Activated T-helper 1 cell treated with anti-CD3 and anti-CD28 coated beads, Interleukin-2, amount 50 U/mL, for 16 hours (primary cell): ENCODE measurements at places on chromosomes 6 and 20.

DNA sequence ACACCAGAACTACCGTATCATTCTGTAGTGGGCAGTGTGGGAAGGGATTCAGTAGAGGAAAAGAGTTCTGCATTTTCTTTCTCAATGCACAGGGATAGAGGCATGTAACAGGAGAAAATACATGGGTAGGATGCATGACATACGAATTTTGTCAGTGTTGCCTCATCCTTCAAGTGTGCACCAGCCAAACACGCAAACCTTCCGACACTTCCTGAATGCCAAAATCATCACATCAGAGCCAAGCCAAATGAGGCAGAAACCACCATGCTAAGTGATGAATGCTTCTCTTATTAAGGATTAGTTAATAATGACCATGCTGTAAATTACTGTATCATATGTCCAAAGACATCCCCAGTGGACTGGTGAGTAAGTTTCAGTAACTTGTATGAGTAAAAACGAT, 27.3 kb downstream of the RAMACL start:
- DNase-seq = no peak

- DNase-seq = no peak
Measured at GRCh38 chr20:37522260-37523011, 1.4 kb downstream of the NNAT start.

- no peak for DNase-seq
Measured at GRCh38 chr20:62790075-62790474, 6.2 kb upstream of the MRGBP start.

DNA sequence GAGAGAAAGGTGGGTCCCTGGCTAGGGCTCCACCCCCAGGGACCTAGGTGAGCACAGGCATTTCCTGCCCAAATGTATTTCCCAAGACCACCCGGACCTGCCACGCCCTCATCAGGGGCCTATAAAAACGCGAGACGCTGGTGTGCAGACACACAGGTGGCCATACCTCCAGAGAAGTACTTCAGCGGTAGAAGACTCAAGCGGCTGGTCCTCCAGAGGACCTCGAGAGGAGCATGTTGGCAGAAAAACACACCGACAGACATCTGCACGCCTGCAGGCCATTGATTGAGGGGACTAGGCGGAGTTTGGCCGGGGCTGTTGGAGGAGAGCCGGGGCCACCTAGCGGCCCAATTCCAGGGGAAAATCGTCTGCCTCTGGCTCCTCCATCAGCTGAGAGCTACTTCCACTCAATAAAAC, 695.8 kb upstream of the MMS22L start:
- no peak for DNase-seq

- no peak for DNase-seq
Measured at GRCh38 chr6:90049295-90049694, 155.0 kb downstream of the GJA10 start.

DNA sequence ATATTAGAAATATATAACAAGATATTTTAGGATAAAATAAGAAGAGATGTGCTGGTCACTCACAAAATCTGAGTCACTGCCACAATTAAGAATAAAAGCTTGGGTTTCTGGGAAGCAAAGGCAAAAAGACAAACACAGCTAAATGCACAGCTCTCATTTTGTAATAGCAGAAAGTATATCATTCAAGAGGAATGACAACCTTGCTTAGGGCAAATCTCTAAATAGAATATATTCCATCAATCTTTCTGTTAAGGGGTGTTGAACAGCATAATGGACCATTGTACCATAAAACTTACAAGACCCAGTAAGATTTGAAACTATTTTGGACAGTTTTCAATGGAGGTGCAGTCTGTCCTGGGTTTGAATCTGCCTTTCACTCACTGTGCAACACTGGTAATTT, 464.9 kb upstream of the SOX4 start:
- DNase-seq = no peak

- DNase-seq = peak; percentile 54
Measured at GRCh38 chr6:37210313-37210968, 40.5 kb downstream of the PIM1 start.

DNA sequence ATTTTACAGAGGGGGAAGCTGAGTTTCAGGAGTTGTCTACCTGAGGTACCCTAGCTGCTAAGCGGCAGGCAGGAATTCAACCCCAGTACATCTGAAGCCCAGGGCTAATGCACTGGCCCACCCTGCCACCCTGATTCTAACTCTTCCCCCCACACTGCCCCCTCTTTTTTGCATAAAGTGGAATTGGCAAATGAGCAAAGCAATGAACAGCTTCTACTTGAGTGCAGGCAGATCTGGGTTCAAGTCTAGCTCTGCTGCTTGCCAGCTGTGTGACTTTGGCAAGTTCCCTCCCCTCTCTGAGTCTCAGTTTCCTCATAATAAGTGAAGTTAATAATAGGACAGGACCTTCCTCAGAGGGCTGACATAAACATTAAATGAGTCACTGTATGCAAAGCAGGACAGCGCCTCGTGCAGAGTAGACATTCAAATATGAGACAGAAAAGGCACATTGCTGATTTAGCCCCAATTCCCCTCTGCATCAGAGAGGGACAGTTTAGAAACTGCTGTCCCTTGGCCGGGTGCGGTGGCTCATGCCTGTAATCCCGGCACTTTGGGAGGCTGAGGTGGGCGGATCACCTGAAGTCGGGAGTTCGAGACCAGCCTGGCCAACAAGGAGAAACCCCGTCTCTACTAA, 4.7 kb downstream of the ADA start:
- no peak for DNase-seq

GRCh38 chr20:8933381-8933807, 135.5 kb upstream of the PLCB4 start:
- no peak for DNase-seq

DNA sequence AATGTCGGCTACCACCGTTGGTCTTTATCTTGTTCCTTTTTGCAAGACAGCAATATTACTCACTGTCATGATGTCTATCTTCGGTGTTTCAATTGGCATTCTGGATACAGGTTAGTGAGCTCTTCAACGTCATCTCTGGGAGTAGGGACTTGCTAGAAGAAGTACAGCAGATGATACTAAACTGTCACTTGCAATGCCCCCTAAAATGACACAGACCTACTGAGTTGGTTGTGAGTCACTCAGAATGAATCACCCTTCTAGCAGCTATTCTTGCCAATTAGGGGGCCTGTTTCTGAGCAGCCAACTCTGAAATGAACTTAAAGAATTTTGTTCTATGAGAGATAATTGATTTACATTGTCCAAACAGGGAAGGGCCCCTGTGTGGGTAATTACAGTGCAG, 176.5 kb downstream of the SLC16A10 start:
- DNase-seq = no peak

GRCh38 chr6:125844989-125845388, 54.2 kb downstream of the NCOA7 start:
- no peak for DNase-seq

DNA sequence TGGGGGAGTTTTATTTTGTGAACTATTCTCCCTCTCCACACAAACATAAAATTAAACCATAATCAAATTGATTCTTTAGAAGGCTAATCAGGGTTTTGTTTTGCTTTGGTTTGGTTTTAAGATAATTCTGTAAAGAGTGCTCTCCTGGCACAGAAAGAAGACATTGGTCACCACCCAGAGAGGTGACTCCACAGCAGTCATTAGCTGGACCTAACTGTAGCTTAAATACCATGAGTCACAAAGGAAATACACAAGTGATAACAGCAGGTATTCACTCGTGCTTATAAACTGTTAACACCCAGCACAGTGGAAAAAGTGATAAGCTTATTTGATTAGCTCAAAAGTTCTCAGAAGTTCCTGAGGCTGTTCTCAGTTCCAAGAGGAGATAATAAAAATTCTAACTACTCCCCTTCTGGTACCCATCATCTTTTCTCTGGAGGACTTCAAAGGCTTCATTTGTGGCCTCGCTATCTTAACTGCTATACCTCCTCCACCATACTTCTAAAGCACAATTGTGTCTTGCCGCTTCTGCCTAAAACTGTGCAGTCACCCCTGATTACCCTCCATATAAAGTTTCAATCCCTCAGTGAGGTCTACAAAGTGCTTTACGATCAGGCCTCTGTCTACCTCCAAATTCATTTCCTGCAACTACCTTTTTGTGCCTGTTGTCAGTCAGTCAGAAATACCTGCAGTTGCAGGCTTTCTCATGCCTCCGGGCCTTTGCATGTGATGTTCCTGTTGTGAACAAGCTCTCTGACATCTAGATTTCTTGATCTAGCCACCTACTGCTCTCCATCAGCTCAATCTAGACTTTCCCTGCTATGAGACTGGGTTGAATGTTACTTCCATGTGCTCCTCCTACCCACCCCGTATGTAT, 201.1 kb downstream of the SAMD5 start:
- no peak for DNase-seq

GRCh38 chr6:140382355-140382754, 1007.9 kb upstream of the CITED2 start:
- DNase-seq = no peak

DNA sequence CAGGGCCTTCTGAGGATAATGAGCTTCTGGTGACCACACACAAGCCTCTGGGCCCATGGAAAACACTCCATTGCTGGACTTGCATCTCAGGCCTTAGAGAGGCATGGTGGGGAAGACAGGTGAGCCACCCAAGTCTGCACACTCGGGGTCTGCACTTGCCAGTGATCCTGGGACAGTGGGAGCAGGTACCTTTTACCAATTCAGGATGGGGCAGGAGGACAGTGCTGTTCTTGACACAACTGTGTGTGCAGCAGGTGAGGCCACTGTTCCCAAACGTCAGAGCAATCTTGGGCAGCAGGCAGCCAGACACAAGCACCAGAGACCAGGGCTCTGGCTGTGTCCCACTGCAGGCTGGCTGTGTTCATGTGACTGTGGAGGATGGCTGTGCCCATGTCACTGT, 221.3 kb downstream of the ERMARD start:
- no peak for DNase-seq

GRCh38 chr6:10535193-10535592, 14.0 kb downstream of the GCNT2 start:
- DNase-seq = no peak

DNA sequence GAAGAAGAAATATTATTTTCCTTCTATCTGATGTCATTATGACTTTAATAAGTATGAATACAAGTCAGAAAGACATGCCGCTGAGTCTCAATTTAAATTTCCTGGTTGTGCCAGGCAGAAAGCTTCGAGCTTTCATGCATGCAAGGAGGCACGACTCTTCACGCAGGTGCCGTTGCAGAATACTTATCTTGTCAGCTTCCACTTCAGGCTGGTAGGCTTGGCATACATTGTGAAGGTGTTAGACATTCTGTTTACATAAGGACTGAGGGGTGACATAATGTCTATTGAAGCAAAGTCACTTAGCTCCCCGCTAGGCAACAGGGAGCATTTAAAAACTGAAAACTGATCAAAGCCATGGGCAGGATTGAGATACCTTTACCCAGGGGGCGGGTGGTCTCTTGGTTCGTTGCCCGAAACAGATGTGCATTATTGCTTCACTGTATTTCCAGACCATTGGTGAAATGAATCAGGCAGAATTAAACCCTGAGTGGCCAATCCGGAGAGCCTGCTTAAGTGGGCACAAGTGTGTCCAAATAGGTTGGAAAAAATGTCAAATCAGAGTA, 16.4 kb downstream of the BMP6 start:
- DNase-seq = no peak

DNA sequence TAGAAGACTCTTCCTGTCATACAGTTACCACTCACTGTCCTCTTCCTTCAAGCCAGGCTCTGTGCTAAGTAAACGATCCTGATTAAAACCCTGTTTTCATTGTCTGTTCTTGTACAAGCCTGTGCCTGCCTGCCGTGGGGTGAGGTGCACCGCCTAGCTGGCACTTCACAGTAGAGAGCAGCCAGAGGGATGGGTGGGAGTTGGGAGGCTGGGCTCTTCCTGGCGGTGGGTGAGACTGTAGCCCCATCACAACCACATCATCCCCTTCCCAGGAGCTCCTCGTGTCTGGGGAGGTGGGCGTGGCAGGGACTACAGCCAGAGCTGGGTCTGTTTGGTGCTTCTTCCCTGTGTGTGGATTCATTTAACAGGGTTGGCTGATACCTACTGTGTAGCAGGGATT, 382.0 kb downstream of the TAF4 start:
- no peak for DNase-seq

GRCh38 chr6:3894590-3895311, 45.6 kb downstream of the FAM50B start:
- no peak for DNase-seq

GRCh38 chr6:31586599-31587281, 663 bp downstream of the LST1 start:
- DNase-seq = no peak

DNA sequence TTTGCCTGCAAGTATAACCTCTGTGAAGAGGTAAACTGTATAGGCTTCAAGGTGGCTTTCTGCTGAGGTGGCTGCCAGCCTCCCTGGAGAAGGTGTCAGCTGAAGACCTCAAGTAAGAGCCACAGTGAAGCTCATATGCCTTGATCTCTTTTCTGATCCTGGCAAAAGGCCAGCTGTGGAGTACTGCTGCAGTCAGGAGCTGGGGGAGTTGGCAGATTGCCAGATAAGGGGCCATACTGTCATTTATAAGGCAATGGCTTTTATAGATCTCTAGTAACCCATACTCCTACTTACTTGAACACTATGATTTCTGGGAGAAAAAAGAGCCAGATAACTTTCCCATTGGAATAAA, 8.8 kb upstream of the CEP85L start:
- peak; percentile 31 for DNase-seq

GRCh38 chr6:39934131-39934757, at the start of gene MOCS1:
TSS of gene MOCS1 (minus strand) at chr6:39934462. CDS start at chr6:39934417, 45 bp downstream.
- DNase-seq = no peak

DNA sequence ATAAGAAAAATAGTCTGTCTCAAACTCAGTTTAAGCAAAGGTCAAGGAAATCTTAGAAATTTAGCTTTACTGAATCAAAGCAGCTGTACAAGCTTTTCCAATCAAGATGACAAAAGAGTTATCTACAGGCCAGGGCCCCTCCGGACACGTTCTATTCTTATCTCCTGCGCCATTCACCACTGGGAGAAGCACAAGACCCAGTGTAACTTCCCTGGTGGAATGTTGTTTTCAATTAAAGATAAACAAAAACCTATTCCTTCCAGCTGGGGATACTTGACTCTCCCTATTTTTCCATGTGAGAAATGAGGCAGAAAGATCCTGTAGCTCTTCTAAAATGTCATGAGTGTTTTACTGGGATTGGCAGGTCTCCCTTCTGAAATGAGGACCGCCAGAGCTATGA, 123.3 kb downstream of the TBX18 start:
- DNase-seq = no peak

- no peak for DNase-seq
Measured at GRCh38 chr6:41683273-41683522, 44.9 kb downstream of the MDFI start.

- DNase-seq = no peak
Measured at GRCh38 chr6:168560126-168560525, 119.1 kb downstream of the SMOC2 start.

DNA sequence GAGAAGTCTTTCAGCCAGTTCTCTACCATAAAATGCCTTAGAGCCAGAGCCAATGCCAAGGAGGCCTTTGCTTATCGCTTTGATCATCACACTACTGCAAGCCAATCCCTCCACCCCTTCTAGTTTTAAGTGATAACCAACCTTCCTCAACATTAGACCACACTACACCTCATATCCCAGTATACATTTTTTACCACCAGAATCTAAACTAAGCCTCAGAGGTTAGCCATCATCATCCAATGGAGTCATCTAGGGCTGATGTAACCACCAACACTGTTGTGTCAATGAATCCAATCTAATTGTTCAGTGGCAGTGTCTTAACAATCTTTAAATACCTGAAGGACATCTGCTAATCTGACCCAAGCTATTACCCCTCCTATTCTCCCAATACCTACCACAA, 6.4 kb downstream of the ZUP1 start:
- DNase-seq = no peak

GRCh38 chr20:1651268-1652058, 6.1 kb downstream of the SIRPG start:
- no peak for DNase-seq
